ENCODE measurements at places on chromosomes 11 and 22. TPM values are rescaled to one million over a fixed set of nuclear protein-coding genes. Genes with fewer than 3 reads are reported as not detected.

OR5M8 gene
- total RNA-seq = not detected

ART1 gene
- not detected for total RNA-seq

ALDH3B2 gene
- not detected for total RNA-seq

KRTAP5-5 gene
- not detected for total RNA-seq

ENTHD1 gene
- 0.20 TPM for total RNA-seq

Data from activated T-helper 1 cell treated with anti-CD3 and anti-CD28 coated beads, Interleukin-12 subunit alpha, Interleukin-12 subunit beta, Interleukin-2, Interleukin-4 antibody, amounts not matched to agents 30 ng/mL and 10 ng/mL and 1 ng/mL, durations not matched to agents 14 hours and 24 hours and 36 hours (primary cell).